ENCODE measurements at places on chromosomes 7 and 10.
A peak's percentile ranks its signal among the peaks of the same experiment; 100 is the strongest.

DNA sequence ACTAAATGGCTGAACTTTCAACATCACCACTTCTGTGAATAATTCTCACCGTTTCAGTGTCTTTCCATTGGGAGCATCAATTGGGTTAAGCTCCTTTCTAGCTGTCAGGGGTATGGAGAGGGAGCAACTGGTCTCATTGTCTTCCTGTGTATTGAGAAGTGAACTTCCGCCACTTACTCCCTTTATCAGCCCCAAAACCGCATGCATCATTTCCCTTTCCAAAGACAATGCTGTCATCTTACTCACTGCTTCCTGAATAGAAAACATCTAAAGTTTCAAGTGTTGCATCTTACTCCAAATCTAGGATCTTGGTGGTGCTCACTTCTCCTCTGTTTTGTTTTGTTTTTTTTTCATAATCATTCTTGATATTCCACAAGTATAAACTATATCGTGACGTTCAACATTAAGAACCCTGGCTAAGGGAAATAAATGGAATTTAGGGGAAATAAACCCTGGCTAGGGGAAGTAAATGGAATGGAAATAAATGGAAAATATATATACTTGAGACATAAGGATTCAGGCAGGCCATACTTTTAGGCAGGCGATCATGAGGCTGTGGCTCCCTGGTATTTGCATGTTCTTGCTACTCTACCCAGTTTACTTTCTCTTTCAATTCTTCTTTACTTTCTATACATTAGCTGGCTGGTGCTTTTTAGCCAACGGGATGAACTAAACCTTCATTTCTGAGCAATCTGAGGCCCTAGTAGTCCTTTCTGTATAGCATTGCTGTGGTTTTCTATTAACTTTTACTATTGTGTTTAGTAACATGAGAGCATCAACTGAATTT lies 371.9 kb downstream of the BMPER start:
- no peak for DNase-seq

GRCh38 chr7:39700932-39701331 lies 77.6 kb downstream of the RALA start:
- DNase-seq, result no peak

GRCh38 chr7:134442441-134443220 lies 16.3 kb downstream of the AKR1B1 start:
- DNase-seq, result no peak

DNA sequence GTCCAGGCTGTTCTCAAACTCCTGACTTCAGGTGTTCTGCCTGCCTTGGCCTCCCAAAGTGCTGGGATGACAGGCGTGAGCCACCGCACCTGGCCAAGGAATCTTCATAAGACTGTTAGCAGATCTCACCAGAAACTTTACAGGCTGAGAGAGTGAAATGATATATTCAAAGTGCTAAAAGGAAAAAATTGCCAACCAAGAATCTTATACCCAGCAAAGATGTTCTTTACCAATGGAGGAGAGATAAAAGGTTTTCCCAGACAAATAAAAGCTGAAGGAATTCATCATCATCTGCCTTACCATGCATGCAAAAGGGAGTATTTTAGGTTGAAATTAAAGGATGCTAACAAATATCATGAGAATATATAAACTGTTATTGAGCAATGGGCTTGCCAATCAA lies 23.6 kb downstream of the GIMAP7 start:
- DNase-seq, result no peak

DNA sequence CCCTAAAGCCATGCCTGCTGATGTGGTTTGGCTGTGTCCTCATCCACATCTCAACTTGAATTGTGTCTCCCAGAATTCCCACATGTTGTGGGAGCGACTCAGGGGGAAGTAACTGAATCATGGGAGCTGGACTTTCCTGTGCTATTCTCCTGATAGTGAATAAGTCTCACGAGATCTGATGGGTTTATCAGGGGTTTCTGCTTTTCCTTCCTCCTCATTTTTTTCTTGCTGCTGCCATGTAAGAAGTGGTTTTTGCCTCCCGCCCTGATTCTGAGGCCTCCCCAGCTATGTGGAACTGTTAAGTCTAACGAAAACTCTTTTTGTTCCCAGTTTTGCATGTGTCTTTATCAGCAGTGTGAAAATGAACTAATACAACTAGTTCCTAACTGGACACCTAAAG lies 11.8 kb downstream of the MACROH2A2 start:
- no peak for DNase-seq

DNA sequence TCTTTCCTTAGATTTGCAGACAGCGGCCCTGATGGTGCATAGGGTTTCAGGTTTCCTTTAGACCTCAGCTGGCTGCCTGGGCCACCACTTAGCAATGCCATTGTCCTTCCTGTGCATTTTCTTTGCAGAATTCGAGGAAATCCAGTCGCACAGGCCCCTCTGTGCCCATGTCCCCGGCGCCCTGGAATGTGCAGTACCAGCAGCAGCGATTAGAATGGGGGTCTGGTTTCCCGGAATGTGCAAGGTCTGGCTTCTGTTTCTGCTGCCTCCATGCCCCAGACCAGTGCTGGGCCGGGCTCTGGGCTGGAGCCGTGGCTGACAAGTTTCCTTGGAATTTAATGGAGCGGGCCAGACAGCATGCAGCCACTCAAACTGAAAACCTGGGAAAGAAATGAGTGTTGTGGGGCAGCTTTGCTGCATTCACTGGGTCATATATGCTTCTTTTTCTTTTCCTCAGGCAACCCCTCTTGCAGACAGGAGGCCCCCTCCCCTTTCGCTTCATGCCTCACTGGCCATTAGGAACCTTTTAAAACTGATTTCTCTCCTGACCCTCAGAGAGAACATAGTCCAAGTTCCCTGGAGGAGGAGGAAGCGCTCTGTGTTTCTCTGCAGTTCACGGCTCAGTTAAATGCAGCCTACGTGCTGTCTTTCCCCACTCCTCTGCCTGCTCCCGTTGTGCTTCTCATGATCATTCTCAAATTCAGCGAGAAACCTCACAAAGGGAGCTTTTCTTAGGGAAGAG lies 14.4 kb downstream of the HTRA1 start:
- DNase-seq, result no peak

DNA sequence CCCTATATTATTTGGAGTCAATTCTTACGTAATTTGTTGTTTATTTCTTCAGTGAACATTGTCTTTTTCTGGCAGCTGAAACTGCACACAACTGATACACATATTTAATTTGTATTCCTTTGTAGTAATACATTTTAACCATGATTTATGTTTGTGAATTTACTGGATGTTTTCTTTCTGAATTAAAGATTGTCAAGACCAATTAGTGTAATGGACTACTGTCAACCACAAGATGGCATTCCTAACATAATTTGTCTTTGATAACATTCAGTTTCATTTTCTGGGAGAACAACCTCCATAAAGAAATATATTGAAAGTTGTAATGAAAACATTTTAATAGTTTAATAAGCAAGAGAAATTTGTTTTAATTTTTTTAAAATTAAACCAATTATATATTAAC lies 10.1 kb downstream of the THNSL1 start:
- no peak for DNase-seq

GRCh38 chr10:69124563-69125268 lies 738 bp downstream of the VPS26A start:
- peak; percentile 7 for DNase-seq

DNA sequence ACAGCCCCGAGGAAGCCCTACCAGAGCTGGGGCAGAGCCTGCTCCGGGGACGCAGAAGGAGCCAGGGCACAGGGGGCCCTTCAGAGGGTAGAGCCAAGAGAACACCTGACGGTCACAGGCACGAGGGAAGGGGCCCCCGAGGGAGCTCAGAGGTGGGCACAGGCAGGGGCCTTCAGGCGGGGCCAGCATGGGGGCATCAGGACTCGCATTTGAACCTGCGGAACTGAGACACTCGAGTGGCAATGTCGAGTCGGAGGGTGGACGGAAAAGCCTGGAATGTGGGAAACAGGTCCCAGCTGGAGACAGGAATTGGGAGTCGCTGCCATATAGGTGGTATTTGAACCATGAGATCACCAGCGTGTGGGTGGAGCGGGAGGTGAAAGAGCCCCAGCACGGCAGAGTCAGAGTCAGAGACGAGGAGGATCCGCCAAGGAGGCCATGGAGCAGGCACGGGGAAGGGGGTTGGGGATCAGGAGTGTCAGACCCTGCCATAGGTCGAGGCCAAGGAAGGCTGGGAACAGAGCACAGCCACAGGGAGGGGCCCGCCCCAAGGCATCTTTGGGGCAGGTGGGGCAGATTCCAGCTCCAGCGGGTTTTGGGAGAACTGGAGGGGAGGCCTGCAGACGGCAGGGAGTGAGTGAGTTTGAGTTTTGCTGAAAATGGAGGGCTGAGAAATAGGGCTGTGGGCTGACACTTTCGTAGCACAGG lies 13.8 kb downstream of the STK32C start:
- DNase-seq, result no peak

- DNase-seq, result no peak
These were observed 732.1 kb upstream of the POT1 start for GRCh38 chr7:125661677-125662076.

GRCh38 chr10:85888004-85888403 lies 478.6 kb downstream of the GRID1 start:
- DNase-seq, result no peak

- DNase-seq, result no peak
These were observed 33.4 kb downstream of the CPXM2 start for GRCh38 chr10:123858077-123858681.

- DNase-seq, result no peak
These were observed 27.2 kb downstream of the CDH23 start for GRCh38 chr10:71423901-71424300.

- DNase-seq, result peak; percentile 20
These were observed 55.2 kb upstream of the CCAR1 start for GRCh38 chr10:68665841-68666240.

DNA sequence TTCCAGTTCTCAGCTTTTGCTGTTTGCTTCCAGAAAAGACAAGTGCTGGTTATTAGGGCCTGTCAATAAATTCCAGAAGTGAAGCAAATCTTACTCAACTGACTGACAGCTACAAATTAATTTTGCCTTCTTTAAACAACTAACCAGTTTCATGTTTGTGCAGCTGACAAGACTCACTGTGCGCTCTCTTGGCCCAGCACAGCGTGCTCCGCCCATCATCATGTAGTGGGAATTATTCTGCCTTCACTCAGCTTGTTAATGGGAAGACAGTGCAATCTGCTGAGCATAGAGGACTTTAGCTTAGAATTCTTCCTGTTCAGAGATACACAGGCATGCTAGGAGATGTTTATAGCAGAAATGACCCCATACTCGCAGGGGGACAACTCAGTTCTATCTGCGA lies 808.9 kb downstream of the CCSER2 start:
- DNase-seq, result no peak

DNA sequence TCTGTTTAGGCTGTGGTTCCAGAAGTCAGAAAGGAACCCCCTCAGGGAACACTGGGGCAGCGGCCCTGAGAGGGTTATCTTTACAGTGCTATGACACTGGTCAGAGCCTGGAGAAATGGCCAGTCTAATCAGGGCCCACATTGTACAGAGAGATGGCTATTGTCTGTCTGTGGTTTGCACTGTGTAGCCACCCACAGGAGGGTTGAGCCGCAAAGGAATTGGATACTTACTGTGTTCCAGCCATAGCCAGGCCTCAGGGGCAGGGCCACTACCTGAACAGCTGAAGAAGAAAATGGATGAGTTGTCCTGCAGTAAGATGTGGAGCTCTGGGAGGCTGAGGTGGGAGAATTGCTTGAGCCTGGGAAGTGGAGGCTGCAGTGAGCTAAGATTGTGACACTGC lies 47.5 kb upstream of the PODXL start:
- DNase-seq, result no peak

- DNase-seq, result no peak
These were observed 23.4 kb upstream of the SHH start for GRCh38 chr7:155835446-155836215.

DNA sequence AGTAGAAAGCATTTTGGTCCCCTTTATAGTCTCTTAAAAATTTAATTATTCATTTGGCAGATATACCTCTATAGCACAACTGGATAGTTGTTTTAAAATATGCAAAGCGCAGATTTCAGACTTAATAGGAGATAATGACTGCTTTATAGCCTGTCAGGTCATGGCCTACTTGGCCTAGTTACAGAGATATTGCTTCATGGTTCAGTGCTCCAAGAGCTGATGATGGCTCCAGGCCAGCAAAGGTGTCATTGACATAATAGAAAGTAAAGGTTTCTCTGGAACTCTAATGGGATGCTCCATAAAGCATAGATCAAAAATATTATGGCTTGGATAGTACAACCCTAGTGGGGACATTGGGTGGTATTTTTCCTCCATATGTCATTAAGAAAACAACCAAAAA lies 285.7 kb downstream of the NXPH1 start:
- DNase-seq, result no peak

- DNase-seq, result peak; percentile 27
These were observed 6.9 kb upstream of the CYP2E1 start for GRCh38 chr10:133520193-133520738.

GRCh38 chr7:14973712-14974428 lies 71.3 kb upstream of the DGKB start:
- no peak for DNase-seq

DNA sequence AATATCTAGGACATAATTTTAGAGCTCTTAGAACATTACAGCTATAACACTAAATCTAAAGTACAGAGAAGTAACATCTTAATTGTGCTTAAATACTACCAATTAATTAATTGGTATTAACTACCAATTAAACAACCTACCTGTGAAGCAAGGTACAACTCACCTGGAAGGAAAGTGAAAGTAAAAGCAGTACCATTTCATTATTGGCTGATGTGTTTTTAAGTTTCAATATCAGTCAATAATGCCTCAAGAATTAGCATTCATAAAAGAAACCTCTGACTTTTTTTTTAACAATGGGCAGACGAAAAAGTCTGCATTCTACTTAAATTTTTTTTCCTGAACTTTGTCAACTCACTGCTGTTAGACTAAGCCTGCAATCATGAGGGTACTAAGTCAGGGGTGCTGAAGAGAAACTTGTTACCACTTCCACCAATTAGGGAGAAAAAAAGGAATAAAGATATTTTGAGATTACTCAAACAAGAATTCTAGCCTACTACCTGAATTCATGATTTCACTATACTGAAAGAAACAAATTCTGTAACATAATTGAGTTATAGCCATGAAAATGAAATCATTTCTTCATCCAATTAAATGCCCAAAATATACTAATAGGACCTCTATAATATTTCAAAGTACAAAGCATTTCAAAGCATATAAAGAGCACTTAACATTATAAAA lies 19.9 kb downstream of the UPF2 start:
- no peak for DNase-seq

- peak; percentile 20 for DNase-seq
These were observed 35.1 kb downstream of the GUSB start for GRCh38 chr7:65946904-65947303.

DNA sequence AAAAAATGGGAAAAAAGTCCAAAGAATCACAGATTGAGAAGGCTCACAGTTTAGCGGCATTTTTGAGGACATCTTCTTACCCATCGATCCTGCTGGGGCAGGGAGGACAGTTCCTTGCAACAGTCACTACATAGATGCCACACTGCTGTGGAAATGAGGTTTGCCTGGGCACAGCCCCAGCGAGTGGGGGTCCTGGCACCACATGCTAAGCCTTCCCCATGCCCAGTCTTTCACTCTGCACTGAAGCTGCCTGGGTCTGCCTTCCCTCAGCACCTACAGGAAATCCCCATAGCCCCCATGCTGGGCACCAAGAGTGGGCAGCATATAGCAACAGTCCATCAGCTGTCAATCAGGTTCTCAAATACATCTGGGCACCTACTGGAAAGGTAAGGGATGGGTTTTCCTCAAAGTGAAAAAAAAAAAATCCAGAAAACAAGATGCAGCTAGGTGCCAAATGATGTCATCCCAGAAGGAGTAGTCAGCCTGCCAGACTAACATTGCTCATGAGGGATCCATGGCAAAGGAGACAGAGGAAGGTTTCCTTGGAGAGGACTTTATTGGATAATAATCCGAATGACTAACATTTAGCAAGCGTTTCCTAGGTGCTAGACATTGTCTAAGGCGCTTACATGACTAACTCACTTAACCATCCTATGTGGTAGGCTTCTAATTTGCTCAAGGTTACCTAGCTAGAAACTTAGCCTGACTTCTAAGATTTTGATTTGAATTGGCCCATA lies 125.7 kb upstream of the CXCL12 start:
- peak; percentile 27 for DNase-seq
